Gastroesophageal sphincter (tissue), 4 donors: ENCODE measurements at places on chromosomes 6 and 20. TPM values are rescaled to one million over a fixed set of nuclear protein-coding genes. Genes with fewer than 3 reads are reported as not detected.

Gene CDK5RAP1
- total RNA-seq = 21.1 TPM

Gene NHLRC1
- 0.54 TPM for total RNA-seq

Gene TCF15
- 6.6 TPM for total RNA-seq

Gene PACRG
- total RNA-seq = 7.0 TPM

Gene CD24
- total RNA-seq = 6.2 TPM

Gene MROH8
- total RNA-seq = 4.6 TPM

Gene SLCO4A1
- 20.2 TPM for total RNA-seq

Gene SEC63
- 33.8 TPM for total RNA-seq

Gene IL17F
- total RNA-seq = not detected

Gene CST4
- not detected for total RNA-seq

Gene PREX1
- 16.3 TPM for total RNA-seq

Gene MARCKS
- 27.4 TPM for total RNA-seq

Gene TP53TG5
- not detected for total RNA-seq

Gene CSTF1
- 15.3 TPM for total RNA-seq

Gene IL20RA
- 3.3 TPM for total RNA-seq

Gene OR12D3
- not detected for total RNA-seq

Gene C2
- 3.3 TPM for total RNA-seq

Gene PTGIS
- 75.3 TPM for total RNA-seq

Gene TSHZ2
- total RNA-seq = 13.9 TPM

Gene MAP3K4
- 29.3 TPM for total RNA-seq

Gene QRSL1
- total RNA-seq = 9.0 TPM

Gene MYH7B
- 0.19 TPM for total RNA-seq

Gene LGSN
- not detected for total RNA-seq

Gene HTR1E
- 0.17 TPM for total RNA-seq

Gene ID1
- total RNA-seq = 283 TPM

Gene SOX18
- total RNA-seq = 4.4 TPM

Gene PAX1
- total RNA-seq = not detected

Gene ARMH2
- total RNA-seq = 0.54 TPM

Gene HLA-G
- total RNA-seq = not detected

Gene SNAP25
- total RNA-seq = 2.7 TPM

Gene LZTS3
- total RNA-seq = 12.9 TPM

Gene FRMD1
- total RNA-seq = not detected

Gene SYNJ2
- total RNA-seq = 22.3 TPM

Gene TFAP2C
- 3.8 TPM for total RNA-seq

Gene LIME1
- total RNA-seq = 17.0 TPM

Gene HLA-DQB2
- total RNA-seq = not detected

Gene BPIFB2
- 138 TPM for total RNA-seq

Gene CALHM6
- total RNA-seq = 6.9 TPM

Gene OR2B6
- not detected for total RNA-seq

Gene FAM209B
- total RNA-seq = not detected

Gene SYTL3
- total RNA-seq = 4.6 TPM

Gene RTEL1
- total RNA-seq = 7.1 TPM

Gene CCN6
- total RNA-seq = not detected

Gene UST
- total RNA-seq = 28.8 TPM

Gene SPTLC3
- total RNA-seq = 6.3 TPM

Gene ADGB
- not detected for total RNA-seq

Gene GNRH2
- total RNA-seq = not detected

Gene TAP2
- total RNA-seq = 16.0 TPM

Gene GJA10
- total RNA-seq = not detected

Gene DXO
- 16.4 TPM for total RNA-seq

Gene CCN5
- total RNA-seq = 178 TPM

Gene COX4I2
- total RNA-seq = 4.6 TPM

Gene NPEPL1
- 57.3 TPM for total RNA-seq

Gene TDRD6
- 5.1 TPM for total RNA-seq

Gene TPD52L2
- total RNA-seq = 157 TPM

Gene TNFAIP3
- 40.7 TPM for total RNA-seq

Gene DNMT3B
- total RNA-seq = 0.81 TPM
